Stimulated activated CD4-positive, alpha-beta T cell treated with anti-CD3 and anti-CD28 coated beads, Interleukin-12 subunit alpha, Interleukin-12 subunit beta, amount 100 ng/mL, for 4 hours (primary cell): ENCODE measurements at places on chromosomes 5 and 9.

- no peak for DNase-seq
Measured at GRCh38 chr5:168327019-168327421, 35.6 kb downstream of the WWC1 start.

GRCh38 chr9:130892477-130893304 lies 3.9 kb downstream of the QRFP start:
- DNase-seq: no peak

- no peak for DNase-seq
Measured at GRCh38 chr9:80158131-80158530, 586.4 kb downstream of the TLE4 start.

- DNase-seq: no peak
Measured at GRCh38 chr5:6202149-6202967, 176.0 kb downstream of the MED10 start.

- no peak for DNase-seq
Measured at GRCh38 chr5:40477856-40478546, 201.7 kb upstream of the PTGER4 start.

GRCh38 chr9:21919377-21920362 lies 74.5 kb downstream of the CDKN2A start:
- no peak for DNase-seq

DNA sequence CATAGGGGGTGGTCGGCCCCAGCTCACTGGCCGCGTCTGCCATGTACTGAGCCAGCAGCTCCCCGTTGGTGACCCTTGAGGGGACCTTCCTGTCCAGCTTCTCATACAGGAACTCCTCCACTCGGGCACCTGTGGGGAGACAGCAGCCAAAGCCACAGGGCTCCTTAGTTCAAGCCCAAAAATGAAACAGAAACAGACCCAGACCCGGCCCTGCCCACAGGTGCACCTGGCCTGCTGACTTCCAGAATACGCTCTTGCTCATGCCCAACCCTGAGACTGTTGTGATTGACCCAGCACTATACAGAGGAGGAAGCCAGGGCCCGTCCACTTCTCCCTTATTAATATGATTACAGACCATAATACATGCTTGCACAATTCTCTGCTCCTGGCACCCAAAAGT lies 7.0 kb downstream of the SH3GLB2 start:
- no peak for DNase-seq

GRCh38 chr5:148933903-148934432 lies 107.6 kb downstream of the ADRB2 start:
- DNase-seq: no peak

DNA sequence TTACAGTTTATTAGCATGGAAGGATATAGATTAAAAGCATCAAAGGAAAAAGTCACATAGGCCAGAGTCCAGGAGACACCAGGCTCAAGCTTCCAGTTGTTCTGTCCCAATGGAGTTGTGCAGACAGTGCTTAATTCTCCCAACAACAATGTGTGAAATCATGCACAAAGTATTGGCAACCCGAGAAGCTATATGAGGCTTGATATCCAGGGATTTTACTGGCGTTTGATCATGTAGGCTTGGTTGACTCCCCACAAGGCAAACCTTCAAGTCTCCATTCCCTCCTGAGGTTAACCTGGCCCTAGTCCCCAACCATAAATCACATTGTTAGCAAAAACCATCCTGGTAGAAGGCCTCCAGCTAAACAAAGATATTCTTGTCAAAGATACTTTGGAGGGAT lies 141.5 kb downstream of the ADAMTS19 start:
- DNase-seq: no peak

GRCh38 chr9:110241858-110242321 lies 14.4 kb downstream of the TXN start:
- DNase-seq: no peak

DNA sequence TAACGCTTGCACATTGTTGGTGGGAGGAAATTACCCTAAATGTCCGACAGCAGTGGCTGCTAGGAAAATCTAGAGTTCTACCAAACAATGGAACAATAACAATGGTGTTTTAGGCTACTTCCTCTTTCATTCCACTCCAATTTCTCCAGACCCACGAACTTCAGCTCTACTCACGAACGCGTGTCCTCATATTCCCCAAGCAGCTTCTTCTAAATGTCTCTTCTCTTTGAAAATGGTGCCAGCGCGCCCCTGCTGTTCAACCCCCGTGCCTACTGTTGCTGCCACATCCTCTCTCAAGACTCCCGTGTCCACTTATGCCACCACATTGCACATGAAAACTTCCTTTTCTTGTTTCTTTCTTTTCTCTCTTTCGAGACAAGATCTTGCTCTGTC lies 25.6 kb downstream of the OR2V2 start:
- no peak for DNase-seq

DNA sequence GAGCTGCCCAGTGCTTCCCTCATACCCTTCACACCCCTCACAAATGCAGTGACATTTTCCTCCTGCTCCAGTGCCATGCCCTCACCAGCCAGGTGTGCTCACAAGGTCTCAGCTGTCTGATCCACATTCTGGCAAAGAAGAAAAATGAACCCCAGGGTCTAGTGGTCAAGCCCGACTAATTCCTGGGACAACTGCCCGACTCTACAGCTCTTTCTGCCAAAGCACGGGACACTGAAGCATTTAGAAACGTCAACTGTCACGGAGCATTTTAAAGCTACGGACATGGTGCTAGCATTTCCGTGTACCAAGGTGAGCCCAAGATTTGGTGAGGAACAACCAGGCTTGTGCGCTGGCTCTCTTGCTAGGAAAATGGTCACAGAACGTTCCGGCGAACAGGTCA lies 56.8 kb upstream of the PHYKPL start:
- no peak for DNase-seq

- no peak for DNase-seq
Measured at GRCh38 chr9:121350993-121351561, 19.0 kb downstream of the STOM start.

DNA sequence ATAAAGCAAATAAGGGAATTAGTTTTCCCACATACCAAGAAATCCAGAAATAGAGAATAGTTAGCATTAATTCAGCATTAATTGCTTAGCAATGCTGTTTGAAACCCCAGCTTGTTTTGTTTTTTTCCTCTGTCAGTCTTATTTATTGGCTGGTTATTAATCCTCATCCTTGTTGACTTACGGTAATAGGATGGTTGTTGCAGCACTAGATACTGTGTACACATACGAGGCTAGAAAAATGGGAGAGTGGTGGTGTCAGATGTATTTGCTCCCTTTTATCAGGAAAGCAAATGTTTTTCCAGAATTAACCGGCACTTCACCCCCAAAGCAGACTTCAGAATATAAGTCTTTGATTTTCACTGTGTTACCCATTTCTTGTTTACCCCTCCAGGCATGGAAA lies 60.4 kb downstream of the ERBIN start:
- no peak for DNase-seq

DNA sequence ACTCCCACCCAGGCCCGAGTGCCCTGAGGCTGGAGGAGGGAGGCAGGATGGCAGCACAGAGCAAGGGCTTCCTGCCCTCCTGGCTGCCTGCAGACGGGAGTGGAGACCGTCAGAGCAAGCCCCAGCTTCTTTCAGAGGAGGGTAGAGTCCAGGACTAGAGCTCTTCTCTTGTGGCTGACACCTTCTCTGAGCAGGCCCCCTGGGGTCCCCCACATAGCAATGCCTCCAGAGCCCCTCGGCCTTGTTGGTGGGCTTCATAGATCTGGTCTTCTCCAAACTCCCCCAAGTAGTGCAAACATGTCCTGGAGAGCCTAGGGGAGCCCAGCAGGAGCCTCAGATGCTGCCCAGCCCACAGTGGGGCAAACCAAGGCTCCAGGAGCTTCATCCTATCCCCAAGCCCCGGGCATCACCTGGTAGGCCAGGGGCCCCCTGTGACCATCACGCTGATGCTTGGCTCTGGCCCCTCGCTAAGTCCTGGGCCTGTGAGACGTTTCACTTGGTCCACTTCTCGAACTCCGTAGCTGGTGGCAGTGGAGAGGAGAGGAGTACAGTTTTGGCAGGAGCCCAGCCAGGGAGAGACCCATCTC lies 2.0 kb downstream of the MZB1 start:
- no peak for DNase-seq

- no peak for DNase-seq
Measured at GRCh38 chr5:148831590-148832565, 5.5 kb downstream of the ADRB2 start.

- DNase-seq: no peak
Measured at GRCh38 chr5:19496056-19496455, 491.9 kb downstream of the CDH18 start.

DNA sequence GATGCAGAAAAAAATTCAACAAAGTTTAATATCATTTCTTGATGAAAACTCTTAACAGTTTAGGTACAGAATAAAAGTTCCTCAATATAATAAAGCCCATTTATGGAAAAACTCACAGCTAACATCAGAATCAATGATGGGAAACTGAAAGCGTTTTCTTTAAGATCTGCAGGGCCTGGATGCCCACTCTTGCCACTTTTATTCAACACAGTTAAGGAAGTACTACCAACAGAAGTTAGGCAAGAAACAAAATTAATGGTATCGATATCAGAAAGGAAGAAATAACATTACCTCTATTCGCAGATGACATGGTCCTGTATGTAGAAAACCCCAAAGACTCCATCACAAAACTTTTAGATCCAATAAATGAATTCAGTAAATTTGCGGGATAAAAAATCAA lies 542.4 kb upstream of the RGMB start:
- DNase-seq: no peak

DNA sequence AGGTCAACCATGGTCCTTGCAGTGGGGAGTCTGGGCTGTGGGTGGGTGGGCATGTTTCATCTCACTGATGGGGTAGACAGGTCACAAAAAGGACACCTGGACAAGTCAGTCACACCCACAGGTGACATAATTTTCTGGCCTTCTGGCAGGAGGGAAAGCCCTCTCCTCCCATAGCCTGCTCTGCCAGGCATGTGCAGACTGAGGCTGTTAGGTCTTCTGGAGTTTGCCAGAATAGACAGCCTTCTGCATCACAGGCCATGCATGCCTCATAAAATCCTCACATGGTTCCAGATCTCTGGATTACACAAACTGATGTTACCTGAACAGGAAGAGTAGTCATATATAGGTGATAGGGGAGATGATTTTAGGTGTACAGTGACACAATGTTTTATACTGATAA lies 49.1 kb downstream of the ARHGAP26 start:
- DNase-seq: no peak

DNA sequence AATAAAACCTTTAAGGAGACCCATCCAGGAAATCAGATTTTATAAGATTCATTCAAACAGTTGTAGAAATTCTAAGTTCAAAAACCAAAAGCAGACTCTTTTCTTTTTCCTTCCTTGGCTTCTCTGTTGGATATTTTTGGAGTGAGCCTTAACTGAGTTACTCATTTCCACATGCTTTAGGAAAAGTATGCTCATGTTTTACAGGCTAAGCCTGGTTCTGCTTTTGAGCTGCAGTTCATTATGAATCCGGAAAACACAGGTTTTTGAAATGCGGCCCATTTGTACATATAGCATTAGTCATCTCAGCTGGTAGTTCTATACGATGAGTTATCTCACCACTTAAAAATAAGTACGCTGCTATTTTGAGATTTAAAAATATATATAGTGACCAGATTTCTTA lies 156.6 kb upstream of the DMRT1 start:
- no peak for DNase-seq

- DNase-seq: no peak
Measured at GRCh38 chr9:68678430-68678829, 26.6 kb upstream of the PIP5K1B start.

DNA sequence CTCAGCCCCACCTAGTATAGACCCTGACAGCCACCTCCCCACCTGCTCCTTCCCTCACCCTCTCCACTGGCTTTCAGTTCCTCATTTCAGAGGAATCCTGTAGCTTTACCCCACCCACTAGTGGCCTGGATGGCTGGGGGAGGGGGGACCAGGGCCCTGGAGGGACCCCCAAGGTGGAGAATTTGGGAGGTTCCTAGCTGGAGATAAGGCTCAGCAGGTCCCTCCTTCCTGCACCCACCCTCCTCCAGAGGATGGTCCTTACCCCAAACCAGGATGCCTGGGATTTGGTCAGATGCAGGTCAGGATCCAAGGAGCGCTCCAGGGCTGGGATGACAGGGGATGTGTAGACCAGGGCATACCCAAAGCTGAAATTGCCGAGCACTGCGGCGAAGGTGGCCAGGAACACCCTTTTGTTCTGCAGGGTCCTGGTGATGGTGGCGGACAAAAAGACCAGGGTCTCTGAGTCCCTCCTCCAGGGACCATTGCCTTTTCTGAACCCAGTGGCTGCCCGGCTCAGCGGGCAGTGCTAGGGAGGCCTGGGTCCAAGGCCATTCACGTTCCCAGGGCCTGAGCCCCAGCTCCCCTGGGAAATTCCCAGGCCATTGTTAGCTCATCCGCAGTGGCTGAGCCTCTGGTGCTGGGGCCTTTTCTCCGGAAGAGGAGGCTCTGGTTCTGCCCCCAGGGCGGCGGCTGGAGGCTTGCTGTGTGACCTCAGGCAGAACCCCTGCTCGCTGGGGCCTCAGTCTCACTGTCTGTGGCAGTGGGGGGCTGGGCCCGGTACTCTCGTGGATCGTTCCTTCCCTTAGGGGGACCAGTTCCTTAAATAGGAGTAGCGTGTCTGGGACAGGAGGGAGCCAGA lies 678 bp downstream of the SLC2A6 start:
- DNase-seq: no peak

DNA sequence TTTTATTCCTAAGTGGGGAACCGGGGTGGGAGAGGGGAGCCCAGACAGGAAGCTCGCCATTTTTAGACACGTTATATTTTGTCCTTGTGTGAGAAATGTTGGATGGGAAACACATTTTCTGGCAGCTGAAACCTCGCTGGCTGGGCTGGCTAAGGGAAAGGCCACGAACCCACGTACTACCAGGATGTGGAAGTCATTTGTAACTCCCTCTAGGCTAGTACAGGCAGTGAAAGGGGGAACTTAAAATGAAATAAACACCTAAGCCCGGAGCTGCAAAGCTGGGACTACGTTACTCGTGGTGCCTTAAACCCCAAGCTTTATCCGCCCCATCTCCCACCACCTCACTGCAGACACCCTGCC lies 42.5 kb downstream of the TMEM174 start:
- no peak for DNase-seq

DNA sequence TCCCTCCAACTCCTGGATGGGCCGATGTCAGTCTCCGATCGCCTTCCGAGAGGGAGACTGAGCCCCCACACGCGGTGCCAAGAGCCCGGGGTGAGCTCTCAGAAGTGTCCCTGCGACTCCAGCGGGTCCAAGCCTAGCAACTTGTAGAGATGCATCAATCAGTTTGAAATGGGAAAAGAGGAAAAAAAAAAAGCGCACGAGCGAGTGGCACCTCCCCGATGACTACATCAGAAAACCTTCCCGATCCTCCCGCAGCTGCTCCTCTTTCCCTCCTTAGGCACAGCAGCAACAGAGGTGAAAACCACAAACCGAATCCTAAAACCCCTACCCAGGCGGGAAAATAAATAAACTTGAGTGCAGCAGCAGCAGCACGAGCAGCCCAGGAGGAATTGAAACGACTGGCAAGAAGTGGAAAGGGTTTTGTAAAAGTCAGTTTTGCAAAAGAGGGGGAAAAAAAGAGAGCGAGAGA lies 1.0 kb upstream of the EFNA5 start:
- no peak for DNase-seq

DNA sequence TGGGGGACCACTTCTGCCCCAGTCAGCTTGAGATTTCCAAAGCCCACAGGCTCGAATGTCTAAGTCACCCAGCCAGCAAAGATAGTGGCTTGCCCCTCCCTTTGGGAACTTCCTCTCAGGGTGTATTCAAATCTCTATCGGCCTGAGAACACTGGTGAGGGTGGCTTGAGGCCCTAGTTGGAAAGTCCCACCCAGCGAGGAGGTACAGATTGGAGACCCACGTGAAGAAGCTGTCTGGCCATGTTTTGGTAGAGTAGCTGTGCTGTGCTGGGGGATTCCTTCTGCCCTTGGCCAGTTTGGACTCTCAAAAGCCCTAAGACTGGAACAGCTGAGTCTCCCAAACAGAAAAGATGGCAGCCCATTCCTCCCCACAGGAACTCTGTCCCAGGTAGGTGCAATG lies 172.7 kb upstream of the RIOK2 start:
- DNase-seq: no peak
